SK-N-SH (cell line): ENCODE measurements at places on chromosomes 6 and 20.
A peak's percentile ranks its signal among the peaks of the same experiment; 100 is the strongest.

DNA sequence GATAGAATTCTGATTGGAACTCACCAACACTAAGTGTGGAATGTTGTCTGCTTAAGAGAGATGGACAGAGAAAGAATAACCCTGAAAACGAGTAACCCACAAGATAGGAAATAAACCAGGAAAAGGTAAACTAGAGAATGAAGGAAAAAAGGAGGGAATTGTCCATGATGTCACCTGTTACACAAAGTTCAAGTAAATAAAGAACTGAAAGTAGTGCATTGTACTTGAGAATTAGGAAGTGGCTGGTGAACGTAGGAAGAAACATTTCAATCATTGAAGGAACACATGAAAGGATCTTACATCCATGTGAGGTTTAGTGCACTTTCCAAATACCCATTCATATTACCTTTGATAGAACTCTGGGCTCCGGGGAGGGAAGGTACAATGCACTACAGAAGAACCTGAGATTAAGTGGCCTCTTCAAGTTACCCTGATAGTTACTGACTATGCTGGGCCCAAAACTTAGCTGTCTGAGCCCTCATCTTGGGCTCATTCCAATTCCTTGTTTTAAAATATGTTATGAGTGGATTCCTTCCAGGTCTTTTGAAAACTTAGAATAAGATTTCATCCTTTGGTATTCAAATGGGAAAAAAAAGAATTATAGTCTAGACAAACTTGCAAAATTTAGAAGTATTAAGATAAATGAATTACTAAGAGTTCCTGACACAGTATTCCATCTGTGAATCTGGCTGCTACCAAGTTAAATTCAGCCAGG lies 1.1 kb upstream of the STX7 start:
- peaks cover 38% of the 10 kb centered on the region; the same call in 1 of the 2 replicates for H3K27me3 ChIP-seq
- no peak overlapping the region for H3K27ac ChIP-seq
- H3K4me1 ChIP-seq, result peaks cover 4% of the 10 kb centered on the region
- H3K36me3 ChIP-seq, result no peaks in the 10 kb centered on the region
- no peak for DNase-seq
- no peak overlapping the region for H3K4me3 ChIP-seq

- H3K36me3 ChIP-seq, result no peaks in the 10 kb centered on the region
- peak; percentile 69 for DNase-seq
- H3K4me1 ChIP-seq, result peaks cover 22% of the 10 kb centered on the region; the same call in 1 of the 2 replicates
- no peaks in the 10 kb centered on the region for H3K27me3 ChIP-seq
Observed at GRCh38 chr20:62832951-62833391, 16.1 kb downstream of the COL9A3 start.

DNA sequence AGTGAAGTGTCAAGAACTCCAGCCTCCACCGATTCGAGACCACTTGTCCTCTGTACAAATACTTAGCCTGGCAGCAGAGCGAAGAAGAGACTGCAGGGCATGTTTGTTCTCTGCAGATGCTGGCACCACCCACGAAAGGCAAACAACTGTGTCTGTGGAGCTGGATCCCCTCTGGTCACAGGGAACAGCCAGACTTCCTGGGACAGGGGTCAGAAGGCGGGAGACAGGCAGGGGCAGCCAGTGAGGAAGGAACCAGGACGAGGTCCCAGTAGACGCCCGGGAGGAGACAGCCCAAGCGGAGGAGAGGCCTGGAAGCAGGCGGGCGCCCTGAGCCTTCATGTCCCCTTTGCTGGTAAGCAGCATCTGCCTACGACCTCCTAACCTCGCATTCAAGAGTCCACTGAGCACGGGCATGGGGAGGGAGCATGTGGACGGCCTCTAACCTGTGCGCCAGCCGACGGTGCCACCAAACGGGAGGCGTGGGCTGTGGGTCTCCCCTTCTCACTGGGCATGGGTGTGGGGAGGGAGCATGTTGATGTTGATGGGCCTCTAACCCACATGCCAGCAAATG lies 265.5 kb downstream of the DLL1 start:
- no peaks in the 10 kb centered on the region for H3K4me1 ChIP-seq
- no peak for DNase-seq
- no peak overlapping the region for H3K4me3 ChIP-seq
- no peaks in the 10 kb centered on the region for H3K27me3 ChIP-seq
- H3K27ac ChIP-seq, result no peak overlapping the region
- no peaks in the 10 kb centered on the region for H3K36me3 ChIP-seq

DNA sequence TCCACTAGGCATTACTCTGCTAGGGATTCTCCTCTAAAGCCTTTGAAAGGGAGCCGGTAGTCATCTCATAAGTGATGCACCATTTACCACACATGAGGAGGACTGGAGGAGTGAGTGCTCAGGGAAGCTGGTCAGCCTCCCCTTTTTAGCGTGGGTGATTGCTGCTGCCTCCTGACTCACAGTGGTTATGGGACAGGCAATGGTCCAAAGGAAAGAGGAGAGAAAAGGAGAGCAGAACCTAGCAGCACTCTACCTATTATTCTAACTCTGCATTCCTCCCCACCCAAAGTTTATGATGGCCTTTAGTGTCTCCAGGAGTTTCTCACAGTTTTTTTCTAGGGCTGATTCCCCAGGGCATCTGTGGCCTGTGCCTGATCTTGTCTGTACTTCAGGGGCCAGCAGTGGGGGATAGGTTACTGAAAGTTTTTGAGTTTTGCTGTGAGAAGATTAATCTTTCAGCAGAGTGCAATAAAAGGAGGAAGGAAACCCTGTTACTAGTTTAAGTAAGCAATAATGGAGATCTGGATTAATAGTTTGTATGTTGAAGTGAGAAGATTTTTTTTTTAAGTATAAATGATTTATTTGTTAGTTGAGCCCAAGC lies 36.4 kb upstream of the GCLC start:
- H3K4me3 ChIP-seq, result no peak overlapping the region
- no peak for DNase-seq
- no peaks in the 10 kb centered on the region for H3K36me3 ChIP-seq
- no peaks in the 10 kb centered on the region for H3K4me1 ChIP-seq
- no peak overlapping the region for H3K27ac ChIP-seq
- H3K27me3 ChIP-seq, result no peaks in the 10 kb centered on the region

DNA sequence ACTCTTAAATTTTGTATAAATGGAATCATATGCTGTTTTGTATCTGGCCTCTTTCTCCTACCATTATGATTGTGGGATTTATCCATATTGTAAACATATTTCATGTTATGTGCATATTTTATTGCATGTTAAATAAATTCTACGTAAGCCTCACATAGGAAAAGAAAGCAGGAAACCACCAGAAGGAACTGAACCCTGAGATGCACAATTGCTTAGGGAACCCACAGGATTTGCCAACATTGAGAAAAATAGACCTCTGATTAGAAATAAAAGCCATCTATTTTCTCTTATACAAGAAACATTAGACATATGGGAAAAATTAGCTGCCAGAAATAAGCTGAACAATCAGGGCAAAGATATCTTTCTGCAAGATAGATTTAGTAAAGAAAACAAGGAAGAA lies 111.2 kb upstream of the CARMIL1 start:
- no peaks in the 10 kb centered on the region for H3K36me3 ChIP-seq
- no peak for DNase-seq
- H3K4me1 ChIP-seq, result peaks cover 25% of the 10 kb centered on the region
- peak overlapping the region; percentile 12; the same call in 1 of the 2 replicates for H3K27ac ChIP-seq
- no peak overlapping the region for H3K4me3 ChIP-seq

DNA sequence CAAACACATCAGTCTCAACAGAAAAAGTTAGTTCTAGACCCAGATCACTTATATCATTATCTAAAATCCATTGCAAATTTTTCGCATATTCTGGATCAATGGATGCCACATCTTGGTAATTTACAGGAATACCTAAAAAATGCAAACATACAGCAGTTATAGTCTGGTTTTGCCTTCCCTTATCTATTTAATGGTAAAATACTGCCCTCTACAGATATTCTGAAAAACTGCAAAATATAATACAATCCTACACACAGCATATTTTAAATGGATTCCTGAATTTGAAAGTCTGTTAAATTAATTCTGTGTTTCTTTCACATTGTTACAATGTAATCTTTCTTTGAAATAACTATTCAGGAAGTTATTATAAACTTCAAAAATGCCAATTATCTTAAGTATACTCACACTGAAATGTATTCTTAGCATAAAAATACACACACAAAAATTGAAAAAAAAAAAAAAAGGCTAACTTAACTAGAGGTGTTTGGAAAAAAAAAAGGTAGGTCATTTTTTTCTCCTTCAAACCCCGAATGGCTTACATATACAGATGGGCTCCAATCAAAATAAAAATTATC lies 88.4 kb downstream of the HACE1 start:
- peaks cover 29% of the 10 kb centered on the region for H3K36me3 ChIP-seq
- peak; percentile 39 for DNase-seq
- no peaks in the 10 kb centered on the region for H3K27me3 ChIP-seq
- H3K4me3 ChIP-seq, result no peak overlapping the region; the same call in 1 of the 2 replicates

- no peaks in the 10 kb centered on the region for H3K36me3 ChIP-seq
- H3K27ac ChIP-seq, result peak overlapping the region; percentile 99
- peak overlapping the region; percentile 95 for H3K4me3 ChIP-seq
- no peaks in the 10 kb centered on the region for H3K27me3 ChIP-seq
Observed at GRCh38 chr6:12008366-12009179, 3.5 kb upstream of the HIVEP1 start.

DNA sequence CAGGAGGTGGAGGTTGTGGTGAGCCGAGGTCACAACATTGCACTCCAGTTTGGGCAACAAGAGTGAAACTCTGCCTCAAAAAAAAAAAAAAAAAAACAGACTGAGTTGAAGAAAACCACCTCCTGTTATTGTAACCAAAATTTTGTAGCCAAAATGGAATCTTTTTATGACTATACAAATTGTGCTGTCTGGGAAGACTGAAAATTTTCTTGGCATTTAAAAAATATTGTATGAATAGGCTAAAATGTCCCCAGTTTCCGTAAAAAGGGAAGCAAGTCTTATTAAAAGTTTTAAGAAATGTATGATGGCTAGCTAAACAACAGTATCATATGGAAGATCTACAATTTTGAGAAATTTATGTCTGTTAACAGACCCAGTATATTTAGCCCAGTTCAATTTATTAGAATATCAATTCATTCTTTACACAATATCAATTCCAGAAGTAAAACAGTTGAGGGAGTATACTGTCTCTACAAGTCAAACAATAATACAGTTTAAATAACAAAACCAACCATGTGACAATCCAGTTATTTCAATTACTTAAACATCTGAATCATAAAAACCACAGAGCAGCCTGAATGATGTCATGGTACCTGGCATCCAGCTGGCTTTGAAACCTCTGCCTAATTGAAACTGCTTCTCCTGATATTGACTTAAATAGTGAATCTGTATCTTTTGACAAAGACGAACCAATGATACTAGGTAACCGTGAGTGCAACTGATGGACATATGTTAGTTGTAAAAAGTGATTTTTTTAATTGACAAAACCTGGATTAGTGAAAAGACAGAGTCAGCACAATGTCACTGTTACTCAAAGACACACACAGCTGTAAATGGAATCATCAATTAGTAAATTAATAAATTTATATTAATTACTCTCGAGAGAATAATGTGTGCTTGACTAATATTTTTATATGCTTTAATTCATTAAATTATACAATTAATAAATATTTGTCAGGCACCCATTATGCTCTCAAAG lies 166.6 kb upstream of the MARCKS start:
- DNase-seq, result peak; percentile 10
- no peak overlapping the region for H3K4me3 ChIP-seq
- no peak overlapping the region for H3K27ac ChIP-seq
- no peaks in the 10 kb centered on the region; the same call in 1 of the 2 replicates for H3K4me1 ChIP-seq
- no peaks in the 10 kb centered on the region for H3K36me3 ChIP-seq

DNA sequence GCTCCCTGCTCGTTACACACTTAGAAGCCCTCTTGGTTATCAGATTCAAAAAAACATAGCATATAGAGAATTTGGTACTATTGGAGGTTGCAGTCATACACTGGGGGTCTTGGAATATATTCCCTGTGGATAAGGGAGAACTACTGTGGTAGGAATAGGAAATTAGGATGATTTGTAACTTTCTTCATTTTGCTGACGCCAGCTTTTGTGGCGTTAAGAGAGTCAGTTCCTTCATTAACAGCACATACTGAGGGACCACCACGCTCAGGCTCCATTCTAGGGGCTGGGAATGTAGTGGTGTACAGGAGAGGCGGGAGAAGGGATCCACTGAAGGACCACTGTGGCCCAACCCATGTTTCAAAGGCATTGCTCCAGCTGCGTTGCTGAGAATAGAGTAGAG lies 140.3 kb downstream of the MBOAT1 start:
- H3K4me3 ChIP-seq, result no peak overlapping the region
- no peak overlapping the region for H3K27ac ChIP-seq
- H3K36me3 ChIP-seq, result no peaks in the 10 kb centered on the region
- no peaks in the 10 kb centered on the region for H3K4me1 ChIP-seq
- H3K27me3 ChIP-seq, result no peaks in the 10 kb centered on the region
- DNase-seq, result no peak

DNA sequence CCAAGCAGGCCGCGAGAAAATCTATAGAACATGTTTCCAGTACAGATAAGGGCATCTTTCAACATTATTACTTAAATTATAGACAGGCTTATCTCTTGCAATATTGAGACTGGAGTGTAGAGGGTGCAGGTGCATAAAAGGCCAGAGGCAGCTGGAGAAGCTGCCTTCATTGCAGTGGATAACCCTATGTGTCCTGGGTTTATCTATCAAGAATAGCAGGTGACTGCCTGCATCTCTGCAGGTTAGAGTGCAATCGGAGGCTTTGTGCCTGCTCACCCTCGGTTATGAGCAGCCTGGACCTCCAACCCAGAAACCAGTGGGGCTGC lies 28.7 kb upstream of the ECI2 start:
- no peak overlapping the region for H3K4me3 ChIP-seq
- H3K27me3 ChIP-seq, result no peaks in the 10 kb centered on the region; the same call in 1 of the 2 replicates
- H3K4me1 ChIP-seq, result no peaks in the 10 kb centered on the region
- no peak for DNase-seq
- H3K27ac ChIP-seq, result no peak overlapping the region

GRCh38 chr6:138115877-138116660 lies 8.8 kb upstream of the PERP start:
- H3K4me3 ChIP-seq, result no peak overlapping the region; the same call in 1 of the 2 replicates
- no peak overlapping the region for H3K27ac ChIP-seq
- DNase-seq, result peak; percentile 51
- H3K36me3 ChIP-seq, result no peaks in the 10 kb centered on the region
- H3K4me1 ChIP-seq, result no peaks in the 10 kb centered on the region
- H3K27me3 ChIP-seq, result peaks cover 16% of the 10 kb centered on the region; the same call in 1 of the 2 replicates

DNA sequence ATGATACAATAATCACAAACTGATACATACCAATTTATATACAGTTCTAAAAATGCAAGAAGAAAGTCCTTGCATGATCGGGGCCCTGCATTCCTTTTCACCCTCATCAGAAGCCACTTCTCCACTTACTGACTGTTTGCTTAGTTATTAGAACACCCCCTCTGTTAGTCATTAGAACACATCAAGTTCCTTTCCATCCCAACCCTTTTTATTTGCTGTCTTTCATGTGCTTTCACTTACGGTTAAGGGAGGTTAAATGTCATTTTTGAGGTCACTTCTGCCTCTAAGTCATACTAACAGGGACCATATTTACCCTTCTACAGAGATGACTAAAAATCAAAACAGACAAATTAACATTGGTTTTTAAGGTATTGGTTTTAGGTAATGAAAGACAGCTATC lies 149.1 kb downstream of the LMBRD1 start:
- no peak overlapping the region for H3K27ac ChIP-seq
- H3K4me3 ChIP-seq, result no peak overlapping the region
- H3K4me1 ChIP-seq, result no peaks in the 10 kb centered on the region
- DNase-seq, result no peak
